A172 (cell line): ENCODE measurements at places on chromosomes 7 and 10. TPM values are rescaled to one million over a fixed set of nuclear protein-coding genes. Genes with fewer than 3 reads are reported as not detected.

Gene CCDC3
- total RNA-seq = 0.03 TPM in 1 of 2 replicates, not detected in the other

Gene VPS26A
- 46.3 and 46.6 TPM in 2 replicates for total RNA-seq

Gene SSC4D
- 0.76 and 2.4 TPM in 2 replicates for total RNA-seq

Gene ERVW-1
- total RNA-seq = not detected in 2 replicates

Gene CNPY1
- total RNA-seq = not detected in 2 replicates
